Stimulated activated CD4-positive, alpha-beta T cell treated with anti-CD3 and anti-CD28 coated beads, Interleukin-2, amount 100 ng/mL, for 4 hours (primary cell): ENCODE measurements at places on chromosomes 1 and 21.

- no peak for DNase-seq
Measured at GRCh38 chr1:74933500-74933899, 200.5 kb downstream of the TYW3 start.

GRCh38 chr1:20724364-20725188 is 6.8 kb upstream of the KIF17 start:
- no peak for DNase-seq

GRCh38 chr1:23283667-23284602 is 60.1 kb downstream of the HNRNPR start:
- no peak for DNase-seq

- DNase-seq, result no peak
Measured at GRCh38 chr1:220241072-220241663, 31.1 kb downstream of the RAB3GAP2 start.

GRCh38 chr1:107277022-107277421 is 136.2 kb downstream of the NTNG1 start:
- DNase-seq, result no peak

GRCh38 chr1:73674945-73675561 is 522.9 kb downstream of the LRRIQ3 start:
- DNase-seq, result no peak

DNA sequence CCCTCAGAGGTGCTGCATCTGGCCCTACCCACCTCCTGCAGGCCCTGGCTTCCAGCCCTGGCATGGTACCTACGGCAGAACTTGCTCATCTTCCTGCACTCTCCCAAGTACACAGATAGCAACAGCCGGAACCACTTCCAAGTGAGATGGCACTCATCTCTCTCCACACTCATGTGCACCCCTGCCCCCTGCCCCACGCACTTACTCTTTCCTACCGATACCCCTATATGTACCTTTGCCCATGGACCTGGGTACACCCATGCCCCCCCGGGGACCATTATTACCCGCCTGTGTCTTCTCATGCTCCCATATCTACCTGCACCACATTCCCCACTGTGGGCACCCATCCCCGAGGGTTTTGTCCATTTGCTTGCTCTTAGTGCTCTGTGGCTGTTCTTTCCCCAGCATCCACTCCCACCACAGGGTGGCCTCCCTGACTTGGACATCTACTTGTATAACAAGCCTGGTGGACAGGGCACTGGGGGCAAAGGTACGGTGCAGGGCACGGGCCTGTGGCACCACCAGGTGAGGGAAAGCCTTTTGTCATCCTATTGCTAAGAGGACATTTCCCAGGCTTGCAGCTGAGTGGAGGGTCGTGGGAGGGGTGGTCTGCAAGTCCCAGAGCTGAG is 14.7 kb downstream of the HYI start:
- no peak for DNase-seq

GRCh38 chr1:227911376-227911775 is 36.4 kb downstream of the WNT9A start:
- no peak for DNase-seq

- no peak for DNase-seq
Measured at GRCh38 chr1:18540136-18540765, 59.5 kb downstream of the KLHDC7A start.

GRCh38 chr1:58895082-58895481 is 111.2 kb upstream of the JUN start:
- DNase-seq, result no peak
